ENCODE measurements at places on chromosomes 1 and 21.

DNA sequence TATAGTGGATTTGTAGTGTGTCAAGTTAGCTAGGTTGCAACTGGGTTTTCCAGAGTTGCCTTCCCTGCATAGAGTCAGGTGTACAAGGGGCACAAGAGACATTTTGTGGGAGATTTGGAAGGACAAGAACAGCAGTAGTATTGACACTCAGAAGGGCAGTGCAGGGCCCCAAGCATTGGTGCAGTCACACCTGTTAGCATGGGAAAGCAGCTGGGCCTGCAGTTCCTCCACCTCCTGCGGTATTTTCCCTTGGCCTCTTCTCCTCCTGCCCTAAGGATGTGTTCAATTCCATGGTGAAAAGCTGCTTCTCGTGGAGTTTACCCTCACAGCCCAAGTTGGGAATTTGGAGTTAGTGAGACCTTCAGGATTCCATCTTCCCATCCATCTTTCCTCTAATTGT, 47.1 kb upstream of the TRABD2B start:
- DNase-seq = no peak

DNA sequence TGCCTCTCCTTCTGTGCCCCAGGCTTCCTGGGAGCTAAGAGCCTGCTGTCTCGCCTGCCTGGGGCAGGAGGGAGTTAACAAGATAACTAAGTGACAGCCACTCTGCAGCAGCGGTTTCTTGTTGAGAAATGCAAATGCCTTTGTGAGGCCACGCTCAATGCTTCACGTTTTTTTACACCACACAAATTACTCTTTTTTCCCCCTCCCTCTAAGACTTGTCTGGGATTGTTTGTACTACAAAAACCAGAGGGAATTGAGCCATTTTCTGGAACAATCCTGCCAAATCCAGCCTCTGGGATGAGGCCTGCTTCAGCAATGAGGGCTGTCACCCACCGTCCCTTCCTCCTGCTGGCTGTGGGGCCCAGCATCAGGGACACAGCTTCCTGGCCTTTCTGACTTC, 119.6 kb downstream of the ACTL8 start:
- no peak for DNase-seq

DNA sequence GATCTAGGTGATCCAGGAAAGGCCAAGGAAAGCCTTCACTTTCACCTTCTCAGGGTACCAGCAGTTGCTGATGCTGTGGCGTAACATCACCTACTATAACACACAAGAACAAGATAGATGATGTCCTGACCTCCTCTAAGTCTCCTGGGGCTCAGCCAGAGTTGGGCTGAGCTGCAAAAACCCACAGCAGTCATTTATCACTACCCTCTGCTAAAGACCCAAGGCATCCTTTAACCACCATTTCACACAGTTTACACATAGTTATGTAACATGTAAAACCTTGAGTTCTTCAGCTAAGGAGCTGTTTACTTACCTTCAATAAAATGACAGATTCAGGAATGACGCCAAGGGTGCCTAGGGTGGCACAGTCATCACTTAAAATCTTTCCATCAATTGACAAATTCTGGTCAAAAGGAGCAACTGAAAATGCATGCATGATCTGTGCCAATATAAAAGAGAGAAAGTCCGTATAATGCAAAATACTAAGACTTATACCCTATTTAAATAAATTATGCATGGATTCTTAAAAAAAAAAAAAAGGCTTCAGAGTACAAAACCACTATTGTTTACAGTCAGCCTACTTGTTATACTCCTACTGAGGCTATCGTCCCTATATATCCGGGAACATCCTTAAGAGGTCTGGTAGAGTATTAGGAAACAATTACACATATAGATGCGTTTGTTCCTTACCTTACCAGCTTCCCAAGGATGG, 20.7 kb upstream of the RAP1GAP start:
- no peak for DNase-seq

- DNase-seq = no peak
Observed at GRCh38 chr1:68544651-68545050, 47.8 kb upstream of the DEPDC1 start.

GRCh38 chr1:23756676-23757075, 13.4 kb downstream of the ELOA start:
- DNase-seq = no peak

Measured in iPS DF 6.9 (cell line).